ENCODE measurements at places on chromosomes 3 and 15. TPM values are rescaled to one million over a fixed set of nuclear protein-coding genes. Genes with fewer than 3 reads are reported as not detected.

SERINC4 gene
- total RNA-seq, result 0.14 TPM

DNA sequence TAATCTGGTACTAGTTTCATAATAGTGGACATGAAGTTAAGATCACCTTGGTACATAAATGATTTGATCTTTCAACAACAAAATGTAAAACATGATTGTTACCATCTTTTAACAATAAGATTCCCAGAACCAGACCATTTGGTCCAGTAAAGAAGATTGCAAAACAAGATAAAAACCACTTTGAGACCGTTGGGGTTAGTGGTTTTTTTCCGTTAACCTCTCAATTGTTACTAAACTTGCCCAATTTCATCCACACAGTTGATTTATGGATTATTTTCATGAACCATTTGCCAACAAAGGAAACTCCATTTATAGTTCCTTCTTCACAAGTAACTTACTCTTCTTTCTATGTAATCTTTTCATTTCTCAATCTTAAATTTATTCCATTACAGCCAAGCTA is 53.8 kb downstream of the ATP8B4 start:
- no peak for DNase-seq

MUC13 gene
- total RNA-seq, result 38.3 TPM

- DNase-seq, result no peak
Measured at GRCh38 chr3:120489421-120489820, 38.6 kb upstream of the FSTL1 start.

GRCh38 chr3:101120039-101120438 is 126.8 kb upstream of the ABI3BP start:
- no peak for DNase-seq

DNA sequence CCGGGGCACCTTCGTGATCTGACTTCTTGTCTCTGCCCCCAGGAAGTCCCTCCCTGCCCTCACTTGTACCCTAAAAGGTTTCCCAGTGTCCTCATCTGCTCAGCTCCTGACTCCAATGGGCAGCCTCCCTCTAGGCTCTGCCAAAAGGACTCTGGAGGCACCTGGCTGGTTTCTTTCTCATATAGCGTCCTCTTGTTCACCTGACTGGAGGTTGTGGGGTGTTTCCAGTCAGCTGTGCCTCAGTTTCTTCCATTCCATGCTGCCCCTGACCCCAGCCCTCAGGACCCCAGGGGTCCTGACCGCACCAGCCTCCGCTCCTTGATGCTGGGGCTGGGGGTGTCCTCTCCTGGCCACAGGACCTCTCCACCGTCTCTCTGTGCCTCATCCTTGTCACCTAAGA is 2.5 kb downstream of the PRR23E start:
- no peak for DNase-seq
